Activated CD4-positive, CD25-positive, alpha-beta regulatory T cell treated with anti-CD3 and anti-CD28 coated beads, Interleukin-2, amount 50 U/mL, for 24 hours (primary cell): ENCODE measurements at places on chromosomes 16 and 17.

DNA sequence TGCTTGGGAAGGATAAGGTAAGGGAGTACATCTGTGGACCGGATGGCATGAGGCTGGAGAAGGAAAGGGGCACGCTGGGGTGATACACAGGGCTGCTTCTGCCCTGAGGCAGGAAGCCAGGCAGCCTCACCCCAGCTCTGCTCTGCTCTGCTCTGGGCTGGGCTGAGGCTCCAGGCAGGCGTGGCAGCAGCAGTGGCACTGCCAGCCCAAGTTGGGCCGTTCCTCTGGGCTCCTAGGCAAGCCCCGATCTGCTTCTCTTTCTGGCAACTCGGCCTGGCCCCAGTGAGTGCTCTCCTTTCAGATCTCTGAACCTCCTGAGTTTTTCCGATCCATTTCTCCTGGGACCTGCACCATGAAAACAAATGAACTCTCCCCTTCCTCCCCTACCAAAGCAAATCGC is 44.9 kb downstream of the VAC14 start:
- no peak for ATAC-seq

- no peak for ATAC-seq
These were observed 40.9 kb upstream of the CCNF start for GRCh38 chr16:2388139-2388874.

GRCh38 chr17:79561486-79562133 is 49.2 kb downstream of the RBFOX3 start:
- no peak for ATAC-seq

GRCh38 chr16:55102531-55102930 is 171.9 kb downstream of the IRX5 start:
- no peak for ATAC-seq

GRCh38 chr17:54662978-54663876 is 237.4 kb upstream of the TOM1L1 start:
- ATAC-seq: no peak

DNA sequence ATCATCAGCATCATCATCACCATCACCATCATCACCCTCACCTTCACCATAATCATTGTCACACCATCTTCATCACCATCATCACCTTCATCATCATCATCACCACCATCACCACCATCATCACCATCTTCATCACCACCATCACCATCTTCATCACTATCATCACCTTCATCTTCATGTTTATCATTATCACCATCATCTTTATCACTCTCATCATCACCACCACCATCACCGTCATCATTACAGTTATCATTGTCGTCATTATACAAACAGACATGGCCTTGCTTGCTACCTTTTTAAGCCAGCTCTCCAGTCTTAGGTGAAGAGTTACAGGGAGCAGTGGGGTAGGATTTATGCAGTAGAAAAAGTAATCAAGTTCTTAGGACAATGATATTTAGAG is 114.9 kb downstream of the IRF8 start:
- ATAC-seq: no peak

DNA sequence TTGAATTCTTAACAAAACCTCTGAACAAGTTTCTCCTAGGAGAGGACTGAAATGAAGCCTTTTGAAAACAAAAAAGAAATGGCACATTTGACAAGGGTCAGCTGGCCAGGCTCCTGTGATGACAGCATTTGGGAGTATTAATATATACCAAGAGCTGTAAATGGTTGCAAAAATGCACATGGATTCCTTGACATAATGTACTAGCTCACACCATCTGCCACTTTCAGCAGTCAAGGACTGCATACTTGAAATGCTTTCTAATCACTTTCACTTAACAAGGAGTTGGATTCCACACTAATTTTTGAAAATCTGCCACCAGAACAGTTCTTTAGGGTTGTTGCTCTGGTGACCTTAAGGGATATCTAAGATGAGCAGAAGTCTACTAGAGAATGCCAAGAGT is 236.7 kb upstream of the TOX3 start:
- no peak for ATAC-seq

GRCh38 chr16:27474921-27475320 is 72.9 kb downstream of the IL21R start:
- ATAC-seq: no peak

DNA sequence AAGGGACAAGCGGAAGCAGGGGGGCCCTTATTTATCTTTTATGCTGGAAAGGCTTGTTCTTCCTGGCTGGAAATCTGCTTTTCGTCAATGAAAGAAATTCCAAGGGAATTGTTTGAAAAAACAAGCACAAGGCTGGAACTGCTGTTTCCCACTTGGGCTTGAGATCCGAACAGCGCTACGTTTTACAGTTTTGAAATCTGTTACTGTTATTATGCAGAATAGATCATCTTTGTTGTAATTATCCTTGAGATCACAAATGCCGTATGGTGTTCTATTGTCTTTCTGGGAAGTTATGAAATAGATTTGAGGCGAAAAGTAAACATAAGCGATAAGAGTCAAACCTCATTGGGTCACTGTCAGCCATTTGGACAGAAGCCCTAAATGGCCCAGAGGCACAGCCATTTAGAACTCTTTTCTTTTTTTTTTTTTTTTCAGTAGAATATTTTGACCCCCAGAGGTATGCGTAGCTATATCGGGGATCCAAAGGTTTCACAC is 223.3 kb downstream of the IRX3 start:
- no peak for ATAC-seq

GRCh38 chr17:41256291-41256685 is 1.1 kb downstream of the KRTAP9-9 start:
- no peak for ATAC-seq

- ATAC-seq: no peak
These were observed 176.8 kb upstream of the HSBP1 start for GRCh38 chr16:83630979-83631378.

GRCh38 chr17:37772982-37773381 is 28.1 kb upstream of the HNF1B start:
- no peak for ATAC-seq

- ATAC-seq: no peak
These were observed 842 bp upstream of the CALB2 start for GRCh38 chr16:71357681-71358080.

- peak; percentile 87 for ATAC-seq
These were observed 33.0 kb upstream of the SEC14L1 start for GRCh38 chr17:77107506-77108433.

DNA sequence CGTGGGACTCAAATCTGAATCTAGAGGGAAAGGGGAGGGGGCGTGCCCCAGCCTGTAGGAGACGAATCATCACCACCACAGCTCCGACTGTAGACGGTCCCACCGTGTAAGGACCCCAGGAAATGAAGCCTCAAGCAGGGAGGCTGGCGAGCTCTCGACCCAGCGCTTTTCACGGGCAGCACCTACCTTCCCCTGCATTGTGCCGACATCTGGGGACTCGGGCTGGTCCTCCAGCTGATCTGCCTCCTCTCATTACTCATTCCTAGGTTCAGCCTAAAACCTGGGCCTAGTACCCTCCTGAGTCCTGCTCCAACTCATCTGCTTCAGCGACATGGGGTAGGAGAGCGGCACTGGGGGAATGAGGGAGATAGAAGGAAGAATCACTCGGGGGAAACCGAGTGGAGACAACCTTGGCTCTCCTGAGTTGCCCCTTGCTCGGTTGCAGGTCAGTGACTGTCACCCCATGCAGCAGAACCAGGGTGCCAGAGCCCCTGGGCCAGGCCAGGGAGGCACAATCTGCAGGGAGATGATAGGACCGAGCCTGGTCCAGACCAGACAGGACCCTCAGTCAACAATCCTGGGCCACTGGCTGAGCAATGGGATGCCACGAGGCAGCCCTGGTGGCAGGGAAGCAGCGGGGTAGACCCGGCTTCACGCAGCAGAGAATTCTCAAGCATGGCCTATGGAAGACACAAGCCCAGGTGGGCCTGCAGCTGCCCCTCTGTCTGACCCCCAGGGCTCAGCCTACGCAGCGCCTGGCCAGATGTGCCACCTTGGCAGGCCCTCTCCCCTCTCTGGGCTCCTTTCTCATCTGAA is 833 bp upstream of the BCAR1 start:
- no peak for ATAC-seq

- peak; percentile 50 for ATAC-seq
These were observed 1.3 kb upstream of the CUEDC1 start for GRCh38 chr17:57956291-57957119.

GRCh38 chr16:50247123-50247905 is 19.0 kb upstream of the ADCY7 start:
- no peak for ATAC-seq
